CD8-positive, alpha-beta memory T cell (primary cell): ENCODE measurements at places on chromosomes 3 and 15.

- no peak for DNase-seq
These were observed 245.4 kb downstream of the ULK4 start for GRCh38 chr3:41716471-41716870.

DNA sequence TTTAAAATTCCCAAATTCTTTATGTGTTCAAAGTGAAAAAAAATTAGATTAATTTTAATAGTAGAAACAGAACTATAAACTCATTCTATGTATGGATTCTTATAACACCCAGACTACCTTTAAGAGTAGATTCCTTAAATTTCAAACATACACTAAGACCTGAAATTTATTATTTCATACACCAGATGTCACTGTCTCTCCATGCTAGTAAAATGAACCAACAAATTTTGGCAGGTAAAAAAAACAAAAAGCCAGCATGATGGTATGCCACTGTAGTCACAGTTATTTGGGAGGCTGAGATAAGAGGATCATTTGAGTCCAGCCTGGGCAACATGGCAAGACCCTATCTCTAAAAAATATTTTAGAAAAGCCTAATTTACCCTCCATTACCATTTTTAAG lies 461.3 kb upstream of the NAALADL2 start:
- DNase-seq, result no peak

DNA sequence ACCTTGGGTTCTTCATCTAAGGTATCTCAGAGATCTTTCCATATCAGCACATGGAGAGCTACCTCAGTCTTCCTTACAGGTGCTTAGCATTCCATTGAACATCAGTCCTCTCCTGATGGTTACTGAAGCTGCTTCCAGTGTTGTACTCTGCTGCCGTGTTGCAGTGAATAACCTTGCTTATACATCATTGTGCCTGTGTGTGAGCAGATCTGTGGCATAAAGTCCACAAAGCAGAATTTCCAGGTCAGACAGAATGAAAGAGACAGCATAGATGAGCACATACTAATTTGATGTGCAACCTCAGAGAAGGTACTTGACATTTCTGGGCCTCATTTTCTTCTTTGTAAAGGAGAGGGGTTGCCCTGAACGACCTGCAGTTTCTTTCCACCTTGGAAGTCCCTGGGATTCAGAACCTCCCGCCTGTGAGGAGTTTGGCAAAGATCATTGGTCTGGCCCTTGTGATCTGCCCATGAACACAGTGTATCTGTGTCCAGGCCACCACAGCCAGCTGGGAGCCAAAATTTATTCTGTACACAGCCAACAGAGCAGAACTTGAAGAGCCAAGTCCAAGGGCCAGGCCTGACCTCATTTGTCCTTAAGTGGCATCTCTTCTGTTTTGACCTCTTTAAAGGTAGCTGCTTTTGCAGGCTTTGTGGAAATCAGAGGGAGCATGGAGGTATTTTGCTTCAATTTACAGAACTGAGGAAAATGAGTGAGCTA lies 57.2 kb upstream of the SLC7A14 start:
- DNase-seq, result no peak

DNA sequence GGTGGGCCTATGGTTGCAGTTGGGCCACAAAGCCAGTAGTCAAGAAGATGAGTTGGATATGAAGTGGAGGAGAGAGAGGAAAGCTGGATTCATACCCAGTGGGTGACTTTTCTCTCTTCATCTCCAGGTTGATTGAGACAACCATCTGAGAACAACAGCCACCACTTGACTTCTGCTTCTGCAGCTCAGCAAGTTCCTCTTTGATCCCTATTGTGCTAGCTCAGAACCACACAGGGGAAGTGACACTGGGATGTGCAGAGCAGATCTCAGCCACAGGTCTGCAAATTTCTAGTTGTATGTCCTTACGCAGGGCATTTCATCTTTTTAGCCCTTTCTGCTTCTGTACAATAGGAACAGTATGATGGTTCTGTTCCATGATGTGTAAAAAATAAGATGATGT lies 459.2 kb upstream of the ARRDC4 start:
- DNase-seq, result no peak

GRCh38 chr3:190288836-190289235 lies 33.4 kb downstream of the CLDN1 start:
- no peak for DNase-seq

DNA sequence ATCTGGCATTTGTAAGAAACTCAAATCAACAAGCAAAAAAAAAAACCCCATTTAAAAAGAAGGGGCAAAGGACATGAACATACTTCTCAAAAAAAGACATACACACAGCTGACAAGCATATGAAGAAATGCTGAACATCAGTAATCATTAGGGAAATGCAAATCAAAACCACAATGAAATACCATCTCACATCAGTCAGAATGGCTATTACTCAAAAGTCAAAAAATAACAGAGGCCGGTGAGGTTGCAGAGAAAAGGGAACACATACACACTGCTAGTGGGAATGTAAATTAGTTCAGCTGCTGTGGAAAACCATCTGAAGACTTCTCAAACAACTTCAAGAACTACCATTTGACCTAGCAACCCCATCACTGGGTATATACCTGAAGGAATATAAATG lies 199.4 kb upstream of the THBS1 start:
- DNase-seq, result no peak

GRCh38 chr3:144487011-144487410 lies 515.4 kb downstream of the DIPK2A start:
- no peak for DNase-seq

DNA sequence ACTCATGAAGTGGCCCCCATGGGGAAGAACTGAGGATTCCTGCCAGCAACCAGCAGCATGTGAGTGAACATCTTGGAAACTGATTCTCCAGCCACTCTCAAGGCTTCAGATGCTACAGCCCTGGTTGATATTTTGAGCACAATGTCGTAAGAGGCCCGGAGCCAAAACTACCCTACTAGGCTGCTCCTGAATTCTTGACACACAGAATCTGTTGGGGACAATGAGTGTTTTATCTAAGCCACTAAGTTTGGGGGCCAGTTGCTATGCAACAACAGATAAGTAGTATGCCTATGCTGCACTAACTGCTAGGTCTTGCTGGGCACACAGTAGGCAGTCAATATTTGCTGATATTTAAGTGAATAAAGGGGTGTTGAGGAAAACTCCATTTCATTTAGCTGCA lies 89.9 kb upstream of the CHL1 start:
- DNase-seq, result no peak

- peak; percentile 24 for DNase-seq
These were observed 23.0 kb upstream of the GOLGA6C start for GRCh38 chr15:75235051-75235673.

- DNase-seq, result no peak
These were observed 90.1 kb upstream of the RGMA start for GRCh38 chr15:93179072-93179471.

DNA sequence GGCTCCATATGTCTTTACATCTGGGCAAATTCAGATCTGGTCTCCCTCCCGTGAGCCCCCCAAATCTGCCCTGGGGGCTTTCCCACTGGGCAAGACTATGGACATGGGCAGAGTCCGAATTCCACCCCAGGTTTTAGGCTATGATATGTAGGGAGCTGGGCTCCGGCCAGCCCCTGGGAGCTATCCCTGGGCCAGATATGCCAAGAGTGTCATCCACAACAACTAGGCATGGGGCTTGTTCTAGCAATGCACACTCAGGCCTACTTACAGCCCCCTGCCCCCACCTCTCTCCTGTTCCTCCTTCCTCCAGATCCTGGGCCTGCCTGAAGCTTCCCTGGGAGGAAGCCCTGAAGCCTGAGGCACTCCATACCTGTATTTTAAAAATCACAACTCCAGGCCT lies 622 bp downstream of the XIRP1 start:
- no peak for DNase-seq

DNA sequence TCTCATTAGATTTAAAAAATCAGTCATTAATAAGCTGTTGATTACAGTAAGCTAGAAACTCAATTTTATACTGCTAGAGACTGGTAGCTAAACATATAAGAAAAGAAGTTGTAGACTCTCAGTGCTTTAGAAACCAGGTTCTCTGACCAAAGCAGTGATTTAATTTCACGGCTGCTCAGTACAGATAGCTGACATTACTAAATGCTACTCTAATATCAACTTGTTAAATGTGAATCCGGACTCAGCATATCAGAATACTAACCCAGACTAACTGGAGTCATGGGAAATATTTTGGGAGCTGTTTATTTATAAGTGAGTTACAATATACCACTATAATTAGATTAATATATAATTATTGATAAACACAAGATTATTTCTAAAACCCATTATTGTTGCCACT lies 80.4 kb downstream of the NEDD4 start:
- no peak for DNase-seq

DNA sequence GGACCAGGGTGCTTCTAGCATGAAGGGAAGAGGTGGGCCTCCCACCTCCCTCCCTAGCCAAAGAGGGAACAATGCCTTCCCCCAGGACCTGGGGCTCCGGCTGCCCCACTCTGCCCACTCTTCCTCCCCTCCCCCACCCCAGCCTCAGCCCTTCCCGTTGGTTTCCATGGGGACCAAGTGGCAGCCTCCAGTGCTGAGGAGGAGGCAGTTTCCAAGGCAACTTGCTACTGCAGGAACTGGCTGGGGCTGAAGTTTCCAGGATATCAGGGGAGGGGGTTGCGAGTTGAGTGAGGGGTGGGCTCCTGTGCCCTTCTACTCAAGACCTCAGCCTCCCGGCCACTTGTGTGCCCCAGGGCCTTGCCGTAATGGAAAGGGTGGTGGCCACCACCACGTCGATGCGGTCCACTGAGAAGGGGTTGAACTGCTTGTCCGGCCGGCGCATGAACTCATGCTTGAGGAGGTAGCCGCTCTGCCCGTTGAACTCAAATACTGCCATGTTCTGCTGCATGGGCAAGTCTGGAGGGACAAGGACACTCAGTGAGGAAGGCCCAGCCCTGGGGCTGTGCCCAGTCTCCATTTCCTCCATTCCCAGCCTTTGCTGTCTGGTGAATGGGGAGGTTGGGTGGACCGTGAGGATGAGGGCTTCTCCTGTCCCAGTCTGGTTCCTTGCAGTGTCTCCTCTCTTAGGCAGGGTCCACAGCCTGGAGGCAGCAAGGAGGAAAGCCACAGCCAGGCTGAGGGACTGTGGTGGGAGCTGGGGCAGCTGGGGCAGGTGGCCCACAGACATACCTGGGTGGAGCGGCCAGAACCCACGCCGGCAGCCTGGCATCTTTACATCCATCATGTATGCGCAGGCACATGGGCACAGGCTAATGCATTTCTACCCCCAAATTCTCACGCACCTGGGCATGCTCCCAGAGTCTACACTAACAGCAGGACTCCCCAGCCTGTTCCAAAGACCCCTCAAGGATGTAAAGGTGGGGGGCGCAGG lies 11.3 kb upstream of the ANKRD63 start:
- DNase-seq, result no peak

DNA sequence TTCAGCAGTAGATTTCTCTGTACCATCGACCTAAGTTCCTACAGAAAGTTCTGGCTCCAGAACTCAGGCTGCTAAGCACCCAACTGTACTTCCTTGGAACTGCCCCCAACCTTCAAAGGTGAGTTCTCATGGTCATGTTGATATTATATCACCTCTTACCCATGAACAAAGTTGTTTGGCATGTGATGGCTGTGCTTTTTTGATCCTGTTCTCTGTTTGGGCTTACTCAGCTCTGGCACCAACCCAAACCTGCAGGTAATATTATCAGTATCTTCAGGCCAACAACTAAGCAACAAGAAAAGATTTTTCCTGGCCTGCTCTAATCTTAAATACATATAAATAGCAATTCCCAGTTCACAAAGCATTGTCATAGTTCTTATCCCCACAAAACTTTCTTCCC lies 318.7 kb upstream of the LMCD1 start:
- DNase-seq, result no peak

GRCh38 chr3:110575702-110576101 lies 495.9 kb upstream of the NECTIN3 start:
- no peak for DNase-seq

DNA sequence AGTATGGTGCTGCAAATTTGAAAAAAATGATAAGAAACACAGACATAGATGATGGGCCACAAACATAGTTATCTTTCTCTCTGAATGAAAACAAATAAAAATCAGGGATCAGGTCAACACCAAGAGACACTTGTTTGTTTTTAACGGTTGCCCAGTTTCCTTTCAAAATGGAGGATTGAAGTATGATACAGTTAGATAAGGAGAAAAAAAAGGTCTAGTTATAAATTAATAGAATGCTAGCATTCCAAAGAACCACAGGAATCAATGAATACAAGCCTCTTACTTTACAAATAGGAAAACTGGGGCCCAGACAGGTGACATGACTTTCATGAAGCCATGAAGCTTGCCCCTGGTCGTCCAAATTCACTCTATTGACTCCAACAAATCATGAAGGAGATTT lies 305.1 kb downstream of the ZNF621 start:
- no peak for DNase-seq

GRCh38 chr3:193971261-193971751 lies 164.6 kb upstream of the HES1 start:
- DNase-seq, result no peak
